ENCODE measurements at places on chromosomes 2 and 18.

- no peak for DNase-seq
Measured at GRCh38 chr2:207265869-207266268, 100.1 kb upstream of the KLF7 start.

DNA sequence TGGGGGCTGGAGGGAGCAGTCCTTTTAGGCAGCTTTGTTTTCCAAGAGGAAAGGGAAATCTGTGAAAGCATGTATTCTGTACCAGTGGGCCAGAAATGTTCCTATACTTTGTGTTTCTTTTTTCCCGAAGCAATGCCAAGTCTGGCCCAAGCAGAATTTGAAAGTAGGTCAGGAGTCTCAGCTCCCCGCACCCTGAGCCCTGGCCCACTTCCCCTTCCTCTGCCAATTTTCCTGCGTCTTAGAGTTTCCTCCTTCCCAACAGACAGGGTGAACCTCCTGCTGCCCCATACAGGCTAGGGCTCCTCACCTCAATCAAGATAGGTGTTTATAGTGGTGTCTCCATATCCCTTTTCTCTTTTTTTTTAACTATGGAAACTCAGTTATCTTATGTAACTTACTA is 65.3 kb downstream of the KCTD18 start:
- DNase-seq = no peak

DNA sequence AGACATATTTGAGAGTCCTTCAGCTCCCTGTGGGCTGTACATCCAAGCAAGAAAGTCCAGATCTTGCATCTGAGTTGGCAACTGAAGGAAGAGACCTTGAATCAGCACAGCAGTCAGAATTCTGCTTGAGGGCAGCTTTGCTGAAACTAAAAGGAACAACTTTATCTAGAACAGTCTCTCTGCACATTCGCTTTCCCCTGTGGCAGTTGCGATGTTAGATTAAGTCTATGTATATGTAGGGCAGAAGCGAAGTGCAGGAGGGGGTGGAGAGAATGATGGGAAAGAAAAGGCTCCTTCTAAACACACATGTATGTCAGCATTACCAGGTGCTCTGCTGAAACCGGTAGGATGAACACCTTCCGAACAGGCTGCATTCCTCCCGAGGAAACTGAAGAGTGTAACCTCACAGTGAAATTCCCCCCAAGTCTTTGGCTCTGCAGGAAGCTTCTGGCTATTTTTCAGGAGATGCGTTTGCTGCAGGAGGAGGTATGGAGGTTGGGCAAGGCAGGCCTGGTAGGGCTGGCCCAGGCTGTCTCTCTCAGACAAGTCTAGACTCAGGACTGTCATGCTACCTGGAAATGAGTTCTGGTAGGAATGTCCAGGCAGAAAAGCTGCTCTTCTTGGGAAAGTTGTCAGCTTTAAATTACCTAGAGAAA is 70.0 kb upstream of the ATL2 start:
- no peak for DNase-seq

DNA sequence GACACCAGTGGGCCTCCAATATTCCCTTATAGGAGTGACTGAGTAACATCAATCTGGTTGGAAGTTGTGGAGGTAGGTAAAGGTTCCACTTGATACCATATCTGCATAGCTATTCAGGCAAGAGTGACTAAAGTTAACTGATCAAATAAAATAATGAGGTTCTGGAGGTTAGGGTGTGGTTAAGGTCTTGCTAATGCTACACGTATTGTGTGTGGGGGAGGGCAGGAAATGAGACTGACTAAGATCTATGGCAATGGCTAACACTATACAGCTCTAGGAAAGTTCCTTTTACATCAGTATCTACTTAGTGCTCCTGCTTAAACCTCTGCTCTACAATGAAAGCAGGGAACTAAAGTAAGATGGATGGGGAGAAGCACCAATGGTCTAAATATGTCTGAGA is 149.1 kb upstream of the MGAT5 start:
- DNase-seq = no peak

GRCh38 chr2:208645226-208645625 is 238.6 kb downstream of the PTH2R start:
- DNase-seq = no peak

DNA sequence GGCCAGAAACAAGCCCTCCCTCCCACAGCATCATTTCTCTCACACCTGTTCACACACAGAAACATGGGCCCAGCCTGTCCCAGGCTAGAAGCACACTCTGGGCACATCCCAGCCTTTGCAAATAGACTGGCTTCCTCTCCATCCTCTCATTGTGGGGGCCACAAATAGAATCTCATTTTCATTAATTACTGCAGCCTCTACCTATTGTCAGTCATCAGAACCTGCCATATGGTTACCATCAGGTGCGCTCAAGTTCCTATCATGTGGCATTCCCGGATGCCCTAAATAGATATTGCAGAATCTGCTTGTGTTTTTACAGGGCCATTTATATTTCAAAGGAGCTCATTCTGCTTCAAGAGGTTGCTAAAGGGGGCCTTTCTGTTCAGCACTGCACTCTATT is 460.7 kb downstream of the BCL11A start:
- no peak for DNase-seq

DNA sequence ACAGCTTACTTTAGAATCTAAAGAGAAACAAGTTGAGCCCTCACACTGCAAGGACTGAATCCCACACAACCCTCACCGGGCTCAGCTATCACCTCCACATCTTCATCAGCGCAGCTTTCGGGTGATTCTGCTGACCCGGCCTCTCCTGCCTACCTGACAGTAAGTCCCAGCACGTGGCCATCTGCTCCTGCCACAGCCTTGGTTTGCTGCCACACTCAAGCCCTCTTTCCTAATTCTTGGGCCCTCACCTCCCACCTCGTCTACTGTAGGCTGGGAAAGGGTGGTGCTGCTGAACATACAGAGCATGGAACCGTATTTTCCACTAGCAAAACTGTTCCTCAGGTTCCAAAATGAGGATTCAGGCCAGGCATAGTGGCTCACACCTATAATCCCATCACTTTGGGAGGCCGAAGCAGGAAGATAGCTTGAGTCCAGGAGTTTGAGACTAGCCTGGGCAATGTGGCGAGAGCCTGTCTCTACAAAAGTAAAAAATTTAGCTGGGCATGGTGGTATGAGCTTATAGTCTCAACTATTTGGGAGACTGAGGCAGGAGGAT is 55.3 kb upstream of the HAAO start:
- DNase-seq = no peak

DNA sequence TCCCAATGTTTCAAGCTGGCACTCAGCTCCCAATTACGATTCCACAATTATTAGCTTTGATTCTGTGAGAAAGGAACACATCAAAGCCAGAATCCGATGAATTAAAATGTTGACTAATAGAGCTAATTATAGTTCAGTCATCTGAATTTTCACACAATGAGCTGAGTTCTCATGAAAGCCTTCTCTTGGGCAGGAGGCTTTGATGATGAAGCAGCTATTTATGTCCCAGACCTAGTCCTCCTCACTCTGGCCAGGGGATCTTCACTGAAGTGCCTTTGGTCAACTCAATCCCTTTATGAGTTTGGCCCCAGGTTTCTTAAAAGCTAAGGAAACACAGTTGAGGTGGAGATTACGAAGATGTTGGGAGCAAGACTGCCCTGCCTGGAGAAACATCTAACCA is 74.7 kb upstream of the PPM1B start:
- DNase-seq = no peak

- DNase-seq = no peak
Measured at GRCh38 chr18:75139226-75139911, 69.6 kb downstream of the PTGR3 start.

- DNase-seq = no peak
Measured at GRCh38 chr18:62506495-62507143, 16.2 kb upstream of the ZCCHC2 start.

DNA sequence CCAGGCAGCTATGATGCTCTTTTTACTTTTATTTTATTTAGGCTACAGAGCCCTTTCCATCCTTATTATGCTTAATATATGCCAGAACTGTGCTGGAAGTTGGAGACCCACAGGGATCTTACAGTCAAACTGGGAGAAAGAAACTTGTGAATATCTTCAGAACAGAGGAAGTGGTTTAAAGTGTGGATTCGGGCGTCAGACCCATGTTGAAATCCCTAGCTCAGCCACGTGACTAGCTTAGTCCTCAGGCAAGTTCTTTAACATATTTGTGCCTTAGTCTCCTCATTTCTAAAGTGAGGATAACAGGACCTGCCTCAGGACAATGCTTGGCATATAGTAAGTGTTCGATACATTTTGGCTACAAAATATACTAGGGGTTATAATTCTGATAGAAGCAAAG is 59.1 kb downstream of the MAP3K20 start:
- DNase-seq = no peak

GRCh38 chr2:241814643-241815476 is 5.9 kb downstream of the NEU4 start:
- no peak for DNase-seq

DNA sequence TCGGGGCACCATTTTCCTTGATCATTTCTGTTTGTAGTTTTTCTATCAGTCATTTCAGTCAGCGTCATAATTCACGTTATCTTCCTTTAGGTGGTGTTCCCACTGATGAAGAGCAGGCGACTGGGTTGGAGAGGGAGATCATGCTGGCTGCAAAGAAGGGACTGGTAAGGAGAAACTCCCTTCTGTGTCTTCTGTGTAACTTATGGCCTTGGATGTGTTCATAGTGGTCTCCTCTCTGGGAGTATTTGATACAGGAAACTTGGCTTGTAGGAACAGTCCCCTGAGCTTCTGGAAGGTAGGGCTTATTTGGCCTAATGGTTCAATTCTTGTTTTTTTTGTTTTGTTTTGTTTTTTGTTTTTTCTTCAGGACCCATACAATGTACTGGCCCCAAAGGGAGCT is 1.1 kb downstream of the COX5B start:
- no peak for DNase-seq

- DNase-seq = peak; percentile 92
Measured at GRCh38 chr18:8801263-8801901, 96.0 kb downstream of the MTCL1 start.

GRCh38 chr2:36967236-36967876 is 1.0 kb upstream of the STRN start:
- DNase-seq = no peak

DNA sequence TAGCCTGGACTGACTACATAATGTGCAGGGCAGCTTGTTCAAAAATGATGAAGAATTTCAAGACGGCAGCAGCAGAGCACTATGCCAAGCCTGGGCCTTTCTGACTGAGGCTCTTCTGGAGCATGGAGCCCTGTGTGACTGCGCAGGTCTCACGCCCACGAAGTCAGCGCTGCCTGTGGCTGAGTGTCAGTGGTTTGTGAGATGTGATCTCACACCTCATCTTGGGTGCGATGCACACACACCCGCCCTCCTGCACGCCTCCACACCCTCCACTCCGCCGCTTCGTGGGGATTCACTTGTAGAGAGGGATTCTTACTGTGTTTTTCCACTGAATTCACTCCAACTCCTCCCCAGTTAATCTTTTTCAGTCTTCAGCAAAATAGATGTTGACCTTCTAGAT is 103.9 kb downstream of the VIT start:
- no peak for DNase-seq

GRCh38 chr2:168183308-168183997 is 63.9 kb downstream of the STK39 start:
- no peak for DNase-seq

- peak; percentile 41 for DNase-seq
Measured at GRCh38 chr2:190947141-190947540, 66.5 kb downstream of the GLS start.

- DNase-seq = peak; percentile 63
Measured at GRCh38 chr2:65436824-65437221, 4.4 kb upstream of the SPRED2 start.

- no peak for DNase-seq
Measured at GRCh38 chr18:31658670-31659575, 25.5 kb downstream of the B4GALT6 start.

DNA sequence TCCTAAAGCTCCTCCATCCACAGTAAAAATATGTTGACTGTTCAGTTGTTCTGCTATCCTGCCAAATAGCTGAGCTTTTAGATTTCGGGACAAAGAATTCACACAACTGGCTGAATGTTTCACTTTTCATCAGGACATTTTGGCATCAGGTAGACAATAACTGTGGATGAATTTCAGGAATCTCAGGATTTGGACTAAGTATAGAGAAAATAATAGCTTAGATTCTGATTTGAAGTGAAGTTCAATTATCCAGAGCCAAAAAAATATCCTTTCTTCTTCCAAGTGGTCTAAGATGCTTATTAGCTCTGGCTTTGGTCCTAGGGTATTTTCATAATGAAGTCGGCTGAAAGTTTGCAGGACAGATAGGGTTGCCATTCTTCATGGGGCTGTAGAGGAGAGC is 16.1 kb downstream of the KCNE4 start:
- no peak for DNase-seq

GRCh38 chr18:44602845-44603244 is 77.8 kb upstream of the SETBP1 start:
- no peak for DNase-seq

GRCh38 chr18:80034852-80035406 is 695 bp downstream of the RBFA start:
- no peak for DNase-seq

- DNase-seq = peak; percentile 34
Measured at GRCh38 chr18:5503740-5504139, 40.1 kb downstream of the EPB41L3 start.

- DNase-seq = peak; percentile 55
Measured at GRCh38 chr2:48514348-48515003, 15.5 kb upstream of the STON1 start.

DNA sequence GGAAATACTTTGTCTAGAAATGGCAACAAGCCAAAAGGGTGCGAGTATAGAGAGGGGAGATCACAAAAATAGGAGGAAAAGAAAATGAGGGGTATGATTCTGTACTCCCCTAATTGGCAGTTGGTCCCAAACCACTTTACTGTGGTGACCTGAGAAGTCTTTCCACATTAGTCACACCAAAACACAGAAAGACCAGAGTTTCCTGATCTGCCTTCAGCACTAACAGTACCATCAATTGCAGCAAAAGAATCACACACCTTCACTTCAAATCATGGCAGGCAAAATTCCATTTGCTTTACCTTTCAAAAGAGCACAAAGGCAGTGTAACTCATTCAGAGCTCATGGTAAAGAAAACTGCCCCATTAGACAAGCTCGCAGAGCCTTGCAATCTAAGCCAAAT is 86.8 kb downstream of the ALK start:
- DNase-seq = no peak

GRCh38 chr2:215565897-215566296 is 130.0 kb upstream of the FN1 start:
- DNase-seq = no peak

DNA sequence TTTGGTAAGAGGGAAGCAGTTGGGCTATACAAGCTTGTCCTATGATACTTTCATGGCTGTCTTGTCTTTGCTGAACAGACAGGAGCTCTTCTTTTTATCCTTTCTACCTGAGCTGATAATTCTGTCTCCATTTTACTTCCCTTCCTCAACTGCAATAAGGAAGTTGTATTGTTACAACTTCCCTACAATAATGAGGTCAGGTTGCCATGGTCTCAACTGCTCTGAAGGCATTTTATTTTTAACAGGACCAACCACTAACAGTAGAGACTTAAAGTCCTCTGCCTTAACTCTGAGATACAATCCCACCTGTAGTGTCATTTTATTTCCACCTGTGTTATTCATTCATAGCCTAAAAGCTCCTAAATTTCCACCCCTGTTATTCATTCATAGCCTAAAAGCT is 118.6 kb upstream of the PGAP1 start:
- no peak for DNase-seq

All from AG10803 (cell line).